KG1 (cell line): ENCODE measurements at places on chromosomes 12 and 14.

GRCh38 chr14:53536446-53536845, 383.3 kb upstream of the DDHD1 start:
- DNase-seq: no peak

DNA sequence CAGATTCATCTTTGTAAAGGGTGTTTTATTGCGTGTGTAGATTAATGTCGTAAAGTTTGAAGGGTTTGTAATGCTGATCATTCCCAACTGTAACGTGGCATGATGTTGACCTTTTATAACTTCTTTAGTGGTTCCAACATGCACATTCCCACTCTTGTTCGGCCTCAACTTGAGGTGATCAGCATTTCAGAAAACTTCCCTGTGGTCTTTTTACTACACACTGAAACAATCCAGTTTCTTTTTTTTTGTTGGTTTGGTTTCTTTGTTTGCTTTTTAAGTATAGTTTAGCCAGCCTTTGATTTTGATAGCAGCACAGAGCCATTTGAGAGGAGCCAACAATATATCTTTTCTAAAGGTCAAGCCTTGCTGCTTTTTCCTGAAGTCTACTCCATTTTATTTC, 22.8 kb downstream of the UTP20 start:
- DNase-seq: no peak

- DNase-seq: no peak
These were observed 106.2 kb downstream of the GPATCH2L start for GRCh38 chr14:76257842-76258397.

DNA sequence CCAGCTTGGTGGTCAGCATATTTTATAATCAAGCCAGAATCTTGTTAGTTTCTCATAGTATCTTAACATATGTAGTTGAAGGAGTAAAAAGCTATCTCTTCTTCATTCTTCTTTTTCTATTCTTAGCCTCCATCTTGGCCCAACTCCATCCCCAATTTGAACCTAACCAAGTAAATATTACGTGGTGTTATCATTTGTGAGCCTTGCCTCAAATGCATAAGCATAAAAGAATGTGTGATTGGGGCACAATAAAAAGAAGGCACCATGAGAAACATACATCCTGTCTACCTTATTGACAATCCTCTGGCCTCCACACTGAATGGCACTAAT, 181.4 kb upstream of the BMP4 start:
- DNase-seq: no peak

DNA sequence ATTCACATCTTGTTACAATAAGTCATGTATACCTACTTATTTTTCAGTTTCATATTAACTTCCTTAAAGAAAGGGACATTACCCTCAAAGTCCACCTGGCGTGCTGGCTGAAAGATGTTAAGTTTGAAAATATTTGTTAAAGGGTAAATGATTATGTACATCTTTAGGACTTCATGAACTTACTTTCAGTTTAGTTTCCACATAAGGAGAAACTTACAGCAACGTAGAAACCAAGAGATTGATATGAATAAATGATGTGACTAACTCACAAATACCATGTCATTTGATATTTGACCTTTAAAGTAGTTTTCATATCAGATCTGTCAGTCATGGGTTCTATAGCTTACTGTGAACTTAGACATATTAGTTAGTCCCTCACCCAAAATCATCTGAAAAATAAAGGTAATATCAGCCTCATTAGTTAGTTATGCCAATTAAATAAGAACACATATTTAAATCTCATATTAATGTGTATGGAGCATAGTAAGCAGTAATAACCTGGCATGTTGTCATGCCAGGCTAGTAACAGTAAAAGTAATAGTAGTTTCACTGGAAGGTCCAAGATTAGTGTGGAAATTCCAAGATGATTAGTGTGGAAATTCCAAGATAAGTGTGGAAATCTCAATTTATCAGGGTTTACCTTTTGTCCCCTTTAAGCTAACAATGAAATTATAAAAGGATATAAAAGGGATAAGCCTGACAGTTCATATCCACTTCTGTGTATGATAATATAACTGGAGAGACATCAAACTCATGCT, 1.9 kb upstream of the CLEC2D start:
- DNase-seq: no peak
